ENCODE measurements at places on chromosomes 7 and 10. TPM values are rescaled to one million over a fixed set of nuclear protein-coding genes. Genes with fewer than 3 reads are reported as not detected.

The MMD2 gene
- not detected for total RNA-seq

The MSS51 gene
- total RNA-seq: 5.9 TPM

The ABCA13 gene
- total RNA-seq: not detected

The TAC1 gene
- not detected for total RNA-seq

GRCh38 chr7:134031835-134032617 lies 95.1 kb upstream of the LRGUK start:
- DNase-seq: no peak

DNA sequence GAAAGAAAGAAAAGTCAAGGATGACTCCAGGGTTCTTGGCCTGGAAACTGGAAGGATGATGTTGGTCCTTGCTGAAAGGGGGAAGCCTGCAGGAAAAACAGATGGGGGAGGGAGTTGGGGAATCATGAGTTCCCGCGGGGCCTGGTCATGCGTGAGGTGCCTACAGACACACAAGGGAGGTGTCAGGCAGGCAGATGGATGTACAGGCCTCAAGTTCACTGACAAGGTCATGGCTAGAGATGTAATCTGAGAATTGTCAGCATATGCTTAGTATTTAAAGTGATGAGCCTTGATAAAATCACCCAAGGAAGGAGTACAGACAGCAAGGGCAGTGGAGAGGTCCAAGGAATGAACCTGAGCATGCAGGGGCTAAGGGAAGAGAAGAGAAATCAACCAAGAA lies 46.8 kb downstream of the DLG5 start:
- DNase-seq: no peak

DNA sequence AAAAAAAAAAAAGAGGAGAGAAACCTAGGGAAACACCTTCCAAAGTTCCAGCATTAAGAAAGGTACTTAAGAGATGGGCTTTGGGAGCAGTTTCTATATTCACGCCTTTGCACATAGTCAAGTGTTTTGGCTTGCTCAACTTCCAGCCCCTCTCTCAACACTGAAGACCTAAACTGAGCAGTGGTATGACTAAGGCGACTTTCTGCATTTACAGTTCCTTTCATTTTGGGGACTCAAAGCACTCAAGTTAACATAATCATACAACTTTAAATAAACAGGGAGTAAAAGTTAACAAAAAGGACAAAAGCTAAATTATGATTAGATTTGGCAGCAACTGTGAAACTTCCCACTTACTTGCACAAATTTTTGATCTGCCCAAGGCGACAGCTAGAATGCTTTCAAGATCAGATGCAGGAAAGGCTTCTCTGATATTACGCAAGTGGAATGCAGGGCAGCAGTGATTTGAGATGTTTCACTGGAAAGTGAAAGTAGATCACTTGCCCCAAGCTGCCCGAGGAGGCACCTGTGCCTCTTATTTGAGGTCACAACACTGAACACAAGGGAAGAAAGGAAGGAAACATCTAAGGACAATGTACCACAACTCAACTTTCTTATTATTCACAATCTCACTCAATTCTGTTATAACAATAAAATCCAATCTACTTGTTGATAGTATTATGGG lies 199.5 kb downstream of the SKAP2 start:
- DNase-seq: peak; percentile 37

DNA sequence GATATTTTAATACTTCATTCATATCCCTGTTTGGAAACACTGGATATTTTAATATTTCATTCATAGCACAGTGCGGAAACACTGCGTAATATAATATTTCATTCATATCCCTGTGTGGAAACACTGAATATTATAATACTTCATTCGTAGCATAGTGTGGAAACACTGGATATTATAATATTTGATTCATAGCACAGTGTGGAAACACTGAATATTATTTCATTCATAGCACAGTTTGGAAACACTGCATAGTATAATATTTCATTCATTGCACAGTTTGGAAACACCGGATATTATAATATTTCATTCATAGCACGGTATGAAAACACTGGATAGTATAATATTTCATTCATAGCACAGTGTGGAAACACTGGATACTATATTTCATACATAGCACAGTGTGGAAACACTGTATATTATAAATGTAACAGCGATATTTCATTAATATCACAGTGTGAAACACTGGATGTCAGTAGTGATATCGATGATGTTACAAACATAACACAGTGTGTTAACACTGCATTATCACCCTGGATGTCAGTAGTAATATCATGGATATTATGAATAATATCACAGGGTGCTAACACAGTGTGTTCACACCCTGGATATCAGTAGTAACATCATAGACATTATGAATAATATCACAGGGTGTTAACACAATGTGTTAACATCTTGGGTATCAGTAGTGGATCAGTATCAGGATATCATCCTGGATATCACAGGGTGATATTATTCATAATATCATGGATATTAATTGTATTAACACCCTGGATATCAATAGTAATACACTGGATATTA lies 2.9 kb upstream of the TMEM225B start:
- DNase-seq: no peak

GRCh38 chr7:105638902-105639495 lies 57.7 kb upstream of the EFCAB10 start:
- no peak for DNase-seq

DNA sequence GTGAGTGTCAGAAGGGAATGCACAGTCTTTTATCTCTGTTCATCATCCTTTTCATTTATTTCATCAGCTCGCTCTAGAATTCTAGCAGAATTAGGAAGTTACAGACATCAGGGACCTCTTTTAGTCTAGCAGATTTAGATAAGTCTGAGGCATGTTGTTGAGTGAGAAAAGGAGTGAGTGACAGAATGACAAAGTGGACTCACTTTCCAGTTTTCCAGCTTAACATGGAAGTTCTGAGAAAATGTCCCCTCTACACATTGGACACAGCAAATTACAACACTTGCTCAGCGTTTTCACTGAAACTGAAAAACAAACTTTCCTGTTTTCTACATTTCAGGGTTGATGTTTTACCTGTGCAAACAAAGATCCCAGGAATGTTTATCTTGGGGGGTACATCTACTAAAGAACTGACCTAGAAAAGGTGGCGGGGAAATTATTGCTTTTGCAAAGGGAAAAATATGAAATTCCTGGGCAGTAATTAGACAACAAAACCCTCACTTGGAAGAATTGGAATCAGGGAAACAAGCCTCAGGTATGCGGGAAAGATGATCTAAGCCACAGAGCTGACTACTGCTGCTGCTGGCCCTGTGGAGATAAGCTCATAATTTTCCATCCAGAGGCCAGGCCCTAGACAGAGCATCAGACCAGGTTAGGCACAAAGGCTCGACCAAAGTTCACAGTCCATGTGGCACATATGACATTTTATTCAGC lies 14.6 kb upstream of the CYP3A5 start:
- no peak for DNase-seq

GRCh38 chr7:7739204-7740036 lies 21.0 kb upstream of the RPA3 start:
- no peak for DNase-seq

GRCh38 chr7:152756116-152756515 lies 3.4 kb upstream of the ACTR3B start:
- no peak for DNase-seq

GRCh38 chr7:88387368-88387767 lies 80.7 kb upstream of the STEAP4 start:
- no peak for DNase-seq

GRCh38 chr7:78261302-78261701 lies 462.7 kb downstream of the PHTF2 start:
- no peak for DNase-seq
